ENCODE measurements at places on chromosomes 11 and 22.

DNA sequence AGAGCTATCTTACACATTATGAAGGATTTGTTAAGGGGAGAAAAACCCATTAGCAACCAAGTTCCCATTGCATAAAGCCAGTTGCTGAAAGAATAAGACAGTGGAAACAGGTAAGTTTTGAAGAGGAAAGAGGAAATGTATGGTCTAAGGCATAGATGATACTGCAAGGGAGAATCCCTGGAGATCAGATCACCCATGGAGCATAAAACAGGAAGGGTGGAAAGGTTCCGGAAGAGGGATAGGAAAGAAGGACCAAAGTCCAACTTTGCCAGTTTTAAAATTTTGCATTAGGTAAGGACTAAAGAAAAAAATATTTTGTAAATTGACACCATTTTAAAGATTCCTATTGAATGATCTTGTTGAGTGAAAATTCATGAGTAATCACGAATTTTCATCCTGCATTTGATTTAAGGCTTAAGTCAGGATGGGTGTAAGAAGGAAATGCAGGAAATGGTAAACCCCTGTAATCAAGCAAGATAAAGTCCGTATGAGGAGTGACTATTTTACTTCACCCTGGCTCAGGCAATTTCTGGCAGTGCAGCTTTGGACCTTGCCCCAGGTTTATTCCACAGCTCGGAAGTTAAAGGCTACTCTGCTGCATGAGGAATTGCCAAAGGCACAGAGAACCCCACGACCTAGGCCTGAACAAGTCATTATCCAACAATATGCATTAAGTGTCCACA is 70.9 kb downstream of the CCDC34 start:
- no peak for DNase-seq

DNA sequence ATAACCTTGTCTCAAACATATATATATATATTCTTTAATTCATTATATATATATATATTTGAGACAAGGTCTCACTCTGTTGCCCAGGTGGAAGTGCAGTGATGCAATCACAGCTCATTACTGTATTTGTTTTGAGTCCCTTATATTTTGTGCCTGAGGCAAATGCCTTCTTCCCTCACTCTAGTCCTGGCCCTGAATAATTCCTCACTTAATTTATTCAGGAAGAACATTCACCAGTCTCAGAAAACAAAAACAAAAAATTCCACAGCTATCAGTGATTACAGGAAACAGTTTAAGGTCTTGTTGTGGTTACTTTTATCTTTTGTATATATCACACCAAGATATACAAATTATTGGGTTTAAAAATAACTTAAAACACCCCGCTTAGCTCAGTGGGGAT is 155.7 kb downstream of the CWF19L2 start:
- DNase-seq: no peak

GRCh38 chr11:127255209-127255608 is 254.6 kb upstream of the KIRREL3 start:
- no peak for DNase-seq

GRCh38 chr11:60265373-60266214 is 14.9 kb upstream of the MS4A4A start:
- peak; percentile 22 for DNase-seq

DNA sequence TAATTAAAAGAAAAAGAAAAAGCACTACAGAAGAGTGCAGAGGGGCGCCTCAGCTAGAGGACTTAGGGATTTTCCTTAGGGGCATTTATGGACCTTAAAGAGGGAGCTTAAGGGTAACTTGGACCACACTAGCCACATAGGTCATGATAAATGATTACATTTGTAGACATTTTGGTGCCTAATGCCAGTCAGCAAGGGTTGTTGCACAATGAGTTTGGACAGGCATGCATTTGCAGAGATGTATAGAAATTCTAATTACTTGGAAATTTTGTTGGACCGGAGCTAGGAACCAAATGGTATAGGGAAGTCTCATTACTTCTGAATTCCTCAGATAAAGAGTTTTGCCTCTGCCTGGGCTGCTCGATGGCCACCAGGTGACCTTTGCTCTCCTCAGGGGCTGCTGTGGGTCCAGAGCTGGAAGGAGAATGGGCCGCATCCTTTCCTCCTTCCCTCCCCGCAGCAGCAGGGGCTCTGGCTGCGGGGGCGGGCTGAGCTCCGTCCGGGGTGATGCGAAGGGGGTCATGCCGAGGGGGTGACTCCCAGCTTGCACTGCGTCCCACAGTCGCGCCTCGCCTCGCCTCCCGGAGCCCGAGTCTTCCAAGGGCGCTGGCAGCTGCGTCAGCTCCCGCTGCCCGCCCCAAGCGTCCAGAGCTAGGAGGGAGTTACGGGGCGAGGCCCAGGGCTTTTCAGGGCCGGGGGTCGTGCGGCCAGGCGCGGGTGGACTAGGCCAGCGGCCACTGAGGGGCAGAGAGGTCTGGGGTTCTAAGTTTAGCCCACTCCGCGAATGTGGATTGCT is 20.3 kb upstream of the MALAT1 start:
- no peak for DNase-seq

- no peak for DNase-seq
Observed at GRCh38 chr11:64996327-64996709, 453 bp downstream of the BATF2 start.

DNA sequence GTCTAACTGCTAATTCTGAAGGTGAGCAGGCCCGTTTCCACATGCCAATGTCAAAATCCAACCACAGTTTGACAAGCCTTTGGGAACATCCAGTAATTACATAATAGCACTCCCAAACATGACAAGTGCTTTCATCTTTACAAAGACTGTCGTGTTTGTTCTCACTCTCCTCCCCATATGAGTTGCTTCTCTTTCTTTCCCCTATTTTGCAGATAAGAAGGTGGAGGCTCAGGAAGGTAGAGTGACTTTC is 55.9 kb upstream of the CD44 start:
- no peak for DNase-seq

DNA sequence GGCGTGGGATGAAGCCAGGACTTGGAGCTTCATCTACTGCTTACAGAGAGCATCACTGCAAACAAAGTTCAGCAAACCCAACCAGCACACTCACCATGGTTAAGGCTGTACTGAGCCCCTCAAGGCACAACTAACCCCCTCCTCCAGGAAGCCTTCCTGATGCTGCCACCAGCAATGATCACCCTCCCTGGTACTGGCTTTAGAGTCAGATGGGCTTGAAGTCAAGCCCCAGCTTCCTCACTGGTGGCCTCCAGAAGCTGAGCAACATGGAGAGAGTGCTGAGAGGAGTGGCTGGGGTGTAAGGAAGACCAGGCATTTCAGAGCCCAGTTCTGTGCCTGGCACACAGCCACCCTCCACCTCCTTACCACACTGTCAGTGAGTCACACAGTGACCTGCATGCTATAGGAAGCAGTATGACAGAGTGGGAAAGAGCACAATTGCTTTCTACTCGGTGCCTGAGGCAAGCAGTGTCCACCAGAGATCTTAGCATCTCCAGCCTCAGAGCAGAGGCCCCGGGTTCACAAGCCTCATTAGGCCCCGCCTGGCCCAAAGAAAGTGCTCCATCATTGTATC is 24.7 kb upstream of the BAIAP2L2 start:
- no peak for DNase-seq

GRCh38 chr11:47514825-47515647 is 37.9 kb downstream of the CELF1 start:
- DNase-seq: no peak

- no peak for DNase-seq
Observed at GRCh38 chr11:121572571-121573059, 119.8 kb upstream of the SORL1-AS1 start.

Data from Jurkat, Clone E6-1 (cell line).